ENCODE measurements at places on chromosomes 5 and 9.

- DNase-seq = no peak
Measured at GRCh38 chr5:81761270-81761669, 10.4 kb upstream of the SSBP2 start.

DNA sequence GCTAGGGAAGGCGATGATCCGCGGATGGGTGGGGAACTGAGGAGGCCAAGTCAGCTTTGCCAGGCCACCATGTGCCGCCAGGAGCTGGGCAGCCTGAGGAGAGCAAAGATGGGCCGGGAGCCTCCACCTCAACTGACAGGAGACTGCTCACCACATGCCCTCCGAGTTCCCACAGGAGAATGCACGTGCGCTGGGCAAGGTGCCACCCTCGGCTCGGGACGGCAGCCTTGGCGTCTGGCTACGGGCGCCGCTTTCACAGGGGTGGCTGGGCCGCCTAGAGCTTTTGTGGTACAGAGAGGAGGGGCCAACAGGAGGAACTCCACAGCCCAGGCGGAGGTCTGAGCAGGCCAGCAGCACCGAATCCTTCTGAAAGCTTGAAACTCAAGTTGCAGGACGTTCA lies 5.3 kb upstream of the TBC1D9B start:
- DNase-seq = no peak

- DNase-seq = no peak
Measured at GRCh38 chr5:14234204-14234603, 91.1 kb downstream of the TRIO start.

GRCh38 chr5:180605554-180606214 lies 14.4 kb upstream of the SCGB3A1 start:
- no peak for DNase-seq

GRCh38 chr5:171412186-171412585 lies 7.3 kb upstream of the FGF18 start:
- no peak for DNase-seq

GRCh38 chr5:102911973-102912372 lies 156.9 kb downstream of the PAM start:
- no peak for DNase-seq

GRCh38 chr9:69317894-69318293 lies 7.1 kb upstream of the ENTREP1 start:
- DNase-seq = no peak

DNA sequence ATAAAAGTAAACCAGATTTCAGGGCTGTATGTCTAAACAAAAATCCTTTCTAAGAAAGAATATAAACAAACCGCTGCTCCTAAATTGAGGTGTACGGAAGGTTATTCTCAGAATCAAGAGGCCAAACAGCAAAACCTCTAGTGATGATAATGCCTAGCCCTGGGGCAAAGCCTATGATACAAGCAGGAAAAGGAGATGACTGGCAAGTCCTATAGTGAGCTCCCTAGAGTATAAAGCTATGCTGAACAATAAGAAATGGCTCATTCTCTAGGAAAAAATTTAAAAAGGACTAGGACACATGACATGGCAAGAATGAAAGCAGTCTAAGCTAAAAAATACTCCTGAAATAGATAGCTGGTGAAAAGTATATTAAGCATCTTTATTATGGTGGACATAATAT lies 187.1 kb downstream of the BNC2 start:
- no peak for DNase-seq

GRCh38 chr5:32506799-32507198 lies 62.3 kb upstream of the ZFR start:
- no peak for DNase-seq

DNA sequence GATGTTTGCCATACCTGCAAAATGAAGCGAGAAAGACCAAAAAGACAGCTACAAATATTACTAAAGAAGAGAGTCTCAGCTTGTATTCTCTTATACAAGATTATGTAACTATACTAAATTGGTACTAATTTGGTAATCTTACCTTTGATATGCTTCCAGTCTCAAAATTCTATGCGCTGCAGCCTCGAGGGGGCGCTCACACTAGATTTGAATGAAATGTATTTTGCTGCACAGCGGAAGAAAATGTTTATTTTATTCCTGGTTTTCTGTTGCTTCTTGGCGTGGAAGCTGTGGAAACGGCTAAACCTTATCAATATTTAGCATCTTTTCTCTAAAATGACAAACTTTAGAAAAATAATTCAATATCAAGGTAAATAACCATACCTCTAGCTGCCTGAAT lies 267.0 kb upstream of the NUDT12 start:
- no peak for DNase-seq

DNA sequence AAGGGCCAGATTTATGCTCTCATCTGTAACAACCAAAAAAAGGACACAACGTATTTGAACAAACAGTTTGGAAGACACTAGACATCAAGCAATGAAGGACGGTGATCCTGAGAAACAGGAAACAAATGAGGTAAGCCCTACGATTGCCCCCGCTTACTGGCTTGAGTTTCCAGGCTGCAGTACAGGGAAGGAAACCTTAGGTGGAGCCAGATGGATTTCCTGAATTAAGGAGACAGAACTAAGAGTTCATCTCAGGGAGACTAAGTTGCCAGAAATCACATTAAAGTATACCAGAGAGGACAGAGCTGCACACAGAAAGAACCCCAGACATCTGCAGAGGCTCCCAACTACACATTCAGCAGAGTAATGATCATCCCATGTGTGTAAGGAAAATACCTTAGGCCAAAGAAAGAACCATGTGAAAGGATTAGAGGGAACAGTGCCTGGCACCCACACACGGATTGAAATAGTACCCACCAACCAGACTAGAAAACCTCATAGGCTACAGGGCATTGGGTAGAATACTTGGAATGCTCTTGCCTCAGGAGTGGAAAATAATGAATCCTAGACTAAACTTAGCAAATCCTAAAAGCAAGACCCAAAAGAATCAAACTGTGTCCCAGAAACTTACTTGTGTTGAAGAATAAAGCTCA lies 99.3 kb upstream of the NIPBL start:
- no peak for DNase-seq

DNA sequence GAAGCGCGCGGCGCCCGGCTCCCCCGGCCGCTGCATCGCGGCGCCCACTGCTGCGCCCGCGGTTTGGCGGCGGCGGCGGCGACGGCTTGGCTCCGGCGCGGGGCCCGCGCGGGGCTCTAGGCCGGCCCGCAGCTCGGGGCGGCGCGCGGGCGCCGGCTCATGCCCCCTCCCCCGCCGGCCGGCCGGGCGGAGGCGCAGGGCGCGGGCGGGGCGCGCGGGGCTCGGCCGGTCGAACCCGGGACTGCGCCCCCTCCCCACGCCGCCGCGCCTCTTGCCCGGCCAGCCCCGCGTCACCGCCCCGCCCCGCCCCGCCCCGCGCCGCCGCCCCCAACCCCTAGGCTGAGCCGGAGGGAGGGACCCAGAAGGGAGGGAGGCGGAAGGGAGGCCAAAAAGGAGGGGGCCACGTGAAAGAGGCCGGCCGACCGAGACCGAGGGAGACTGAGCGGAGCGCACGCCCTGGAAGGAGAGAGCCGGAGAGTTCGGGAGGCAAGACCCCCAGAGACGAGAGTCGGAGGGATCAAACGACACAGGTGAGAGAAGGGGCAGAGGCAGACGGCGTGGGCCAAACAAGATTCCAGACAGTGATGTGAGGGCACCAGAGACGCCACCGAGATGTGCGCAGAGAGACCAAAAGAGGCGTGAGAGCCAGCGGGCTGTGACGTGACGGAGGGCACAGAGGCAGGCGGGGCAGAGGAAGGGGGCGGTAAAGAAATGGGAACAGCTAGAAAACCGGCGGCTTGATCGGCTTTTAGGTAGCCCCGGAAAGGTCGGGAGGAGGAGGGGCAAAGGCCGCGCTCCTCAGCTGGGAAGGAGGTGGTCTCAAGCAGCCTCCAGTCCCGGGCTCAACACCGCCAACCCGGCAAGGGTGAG lies at the start of gene BARX1:
Gene BARX1 (minus strand): TSS at position 245 of the 870 bp plus-strand sequence. CDS start 209 bp downstream, at position 36.
- DNase-seq = no peak

DNA sequence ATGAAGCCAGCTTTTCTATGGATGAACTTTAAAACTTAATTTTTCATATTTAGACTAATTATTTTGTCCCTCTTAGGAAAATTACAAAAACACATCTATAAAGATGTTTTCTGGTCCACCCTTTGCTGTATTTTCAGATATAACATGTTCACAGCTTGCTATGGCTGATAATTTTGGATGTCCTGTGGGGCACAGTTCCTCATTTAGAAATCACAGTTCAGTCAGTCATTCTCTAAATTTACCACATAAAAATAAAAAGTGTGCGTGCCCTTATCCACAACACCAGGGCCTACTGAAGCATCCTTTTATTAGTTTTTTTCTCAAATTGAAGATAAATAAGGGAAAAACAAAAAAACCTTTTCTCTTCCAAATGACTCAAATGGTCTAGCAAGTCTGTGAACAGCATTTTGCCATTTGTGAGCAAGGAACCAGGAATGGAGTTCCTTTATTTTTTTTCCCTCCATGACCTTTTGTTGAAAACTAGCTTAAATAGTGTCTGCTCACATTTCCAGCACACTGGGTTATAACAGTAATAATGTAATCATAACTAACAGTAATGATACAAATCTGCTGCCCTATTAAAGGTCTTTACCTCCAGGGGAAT lies 87.1 kb downstream of the CEMIP2 start:
- DNase-seq = no peak
